ENCODE measurements at places on chromosomes 7 and 10.

DNA sequence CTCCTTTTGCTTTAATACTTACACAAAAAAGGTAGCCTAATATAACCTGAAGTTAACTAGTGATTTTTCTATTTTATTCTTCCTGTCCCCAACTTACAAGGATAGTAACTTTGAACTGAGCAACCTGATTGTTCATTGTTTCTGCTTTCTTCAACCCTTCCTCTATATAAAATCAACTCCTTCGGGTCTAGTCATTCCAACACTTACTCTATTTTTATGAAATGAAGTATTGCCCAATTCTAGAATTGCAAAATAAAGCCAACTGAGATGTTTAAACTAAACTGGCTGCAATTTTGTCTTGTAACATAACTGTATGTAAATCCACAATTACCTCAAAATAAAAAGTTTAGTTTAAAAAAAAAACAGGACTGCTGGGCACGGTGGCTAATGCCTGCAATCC lies 20.3 kb upstream of the DNA2 start:
- no peak for DNase-seq

- DNase-seq = no peak
Measured at GRCh38 chr10:33355274-33355673, 20.8 kb upstream of the NRP1 start.

- DNase-seq = no peak
Measured at GRCh38 chr10:95655571-95656290, 780 bp downstream of the ALDH18A1 start.

- DNase-seq = no peak
Measured at GRCh38 chr7:46133072-46133471, 212.0 kb upstream of the IGFBP3 start.

GRCh38 chr10:127228195-127228787 lies 31.9 kb upstream of the INSYN2A start:
- no peak for DNase-seq

- DNase-seq = no peak
Measured at GRCh38 chr7:5436003-5436678, 12.5 kb upstream of the TNRC18 start.

GRCh38 chr7:70678621-70679251 lies 453.2 kb upstream of the GALNT17 start:
- no peak for DNase-seq

GRCh38 chr7:604001-604883 lies 84.6 kb upstream of the PDGFA start:
- DNase-seq = peak; percentile 95

- no peak for DNase-seq
Measured at GRCh38 chr7:115037128-115037802, 115.4 kb downstream of the MDFIC start.

Measured in activated CD8-positive, alpha-beta memory T cell treated with anti-CD3 and anti-CD28 coated beads for 4 hours (primary cell).